ENCODE measurements at places on chromosomes 7 and 10.

- H3K4me1 ChIP-seq = peaks cover 20% of the 10 kb centered on the region
- DNase-seq = no peak
- H3K27me3 ChIP-seq = no peaks in the 10 kb centered on the region
- no peak overlapping the region for H3K27ac ChIP-seq
Measured at GRCh38 chr10:87819289-87819585, 1.2 kb upstream of the ATAD1 start.

- peak overlapping the region; percentile 52 for H3K4me3 ChIP-seq
- peaks cover 8% of the 10 kb centered on the region for H3K4me1 ChIP-seq
- H3K36me3 ChIP-seq = no peaks in the 10 kb centered on the region
- peak; percentile 71 for DNase-seq
Measured at GRCh38 chr7:135558337-135558767, 635 bp downstream of the NUP205 start.

GRCh38 chr7:139044813-139045794 lies 9.3 kb upstream of the ZC3HAV1L start:
- H3K4me3 ChIP-seq = no peak overlapping the region
- no peak overlapping the region for H3K27ac ChIP-seq
- no peaks in the 10 kb centered on the region for H3K4me1 ChIP-seq
- no peaks in the 10 kb centered on the region for H3K27me3 ChIP-seq

- no peaks in the 10 kb centered on the region for H3K27me3 ChIP-seq
- no peaks in the 10 kb centered on the region for H3K36me3 ChIP-seq
- H3K4me3 ChIP-seq = peak overlapping the region; percentile 50
- peaks cover 23% of the 10 kb centered on the region for H3K4me1 ChIP-seq
- DNase-seq = no peak
Measured at GRCh38 chr7:150451097-150451793, 815 bp downstream of the GIMAP8 start.

- H3K27me3 ChIP-seq = no peaks in the 10 kb centered on the region
- no peak overlapping the region for H3K4me3 ChIP-seq
- no peak for DNase-seq
- no peaks in the 10 kb centered on the region for H3K36me3 ChIP-seq
- H3K4me1 ChIP-seq = no peaks in the 10 kb centered on the region
- no peak overlapping the region for H3K27ac ChIP-seq
Measured at GRCh38 chr10:89887830-89888229, 186.4 kb downstream of the KIF20B start.

- H3K36me3 ChIP-seq = peaks cover 46% of the 10 kb centered on the region
- no peaks in the 10 kb centered on the region for H3K4me1 ChIP-seq
- no peak overlapping the region for H3K4me3 ChIP-seq
- DNase-seq = peak; percentile 71
- no peaks in the 10 kb centered on the region for H3K27me3 ChIP-seq
- H3K27ac ChIP-seq = peak overlapping the region; percentile 56
Measured at GRCh38 chr10:114470956-114471905, 66.9 kb upstream of the AFAP1L2 start.

GRCh38 chr7:27933671-27934565 lies 194.0 kb downstream of the TAX1BP1 start:
- no peaks in the 10 kb centered on the region for H3K36me3 ChIP-seq
- H3K27me3 ChIP-seq = no peaks in the 10 kb centered on the region
- DNase-seq = no peak
- no peaks in the 10 kb centered on the region for H3K4me1 ChIP-seq
- H3K27ac ChIP-seq = no peak overlapping the region

DNA sequence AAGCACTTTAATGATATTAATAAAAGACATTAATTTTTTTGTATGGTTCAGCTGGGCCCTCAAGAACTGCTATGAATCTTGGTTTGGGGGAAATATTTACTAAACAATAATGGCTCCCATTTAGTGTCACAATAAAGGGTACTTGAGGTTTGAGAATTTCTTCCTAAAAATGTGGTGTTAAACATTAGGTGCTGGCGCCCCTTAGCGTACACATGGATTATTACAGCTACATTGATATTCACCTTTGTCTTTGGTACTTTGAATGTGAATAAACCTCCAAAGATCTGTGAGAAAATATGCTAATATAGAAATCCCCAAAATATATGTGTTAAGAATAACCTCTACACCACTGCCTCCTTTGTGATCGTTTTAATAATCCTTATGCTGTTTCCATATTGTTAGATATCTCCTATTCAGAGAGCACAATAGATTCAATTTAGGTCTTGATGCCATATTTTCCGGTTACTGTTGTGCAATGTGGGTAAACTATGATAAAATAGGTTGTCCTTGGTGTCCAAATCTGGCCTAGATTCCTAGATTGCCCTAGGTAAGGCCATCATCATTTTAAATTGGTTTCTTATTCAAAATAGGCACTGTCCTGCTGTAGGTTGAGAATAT lies 161.8 kb upstream of the CACNA2D1 start:
- no peaks in the 10 kb centered on the region for H3K36me3 ChIP-seq
- no peak overlapping the region for H3K27ac ChIP-seq
- H3K27me3 ChIP-seq = no peaks in the 10 kb centered on the region
- no peaks in the 10 kb centered on the region for H3K4me1 ChIP-seq

GRCh38 chr7:144513334-144513733 lies 109.8 kb upstream of the NOBOX start:
- no peaks in the 10 kb centered on the region for H3K36me3 ChIP-seq
- no peak for DNase-seq
- no peak overlapping the region for H3K27ac ChIP-seq

DNA sequence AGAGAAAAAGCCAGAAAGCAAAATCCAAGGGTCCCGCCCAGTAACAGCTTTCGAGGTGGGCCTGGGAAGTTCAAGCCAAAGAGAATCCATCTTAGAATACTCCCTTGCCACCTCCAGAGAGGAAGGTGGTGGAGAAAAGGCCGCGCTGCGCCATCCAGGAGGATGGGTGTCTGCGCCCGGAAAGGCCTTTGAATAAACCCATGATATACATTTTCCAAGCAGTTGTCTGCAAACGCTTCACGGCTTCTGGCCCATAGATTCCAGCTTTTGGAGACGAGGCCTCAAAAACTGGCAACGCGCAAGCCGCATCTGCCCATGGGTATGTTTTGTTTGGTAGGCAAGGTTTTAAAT lies 17.8 kb downstream of the RGS10 start:
- no peaks in the 10 kb centered on the region for H3K4me1 ChIP-seq
- no peaks in the 10 kb centered on the region for H3K36me3 ChIP-seq
- no peak overlapping the region for H3K4me3 ChIP-seq
- no peaks in the 10 kb centered on the region for H3K27me3 ChIP-seq
- DNase-seq = no peak

Data from right atrium auricular region (tissue), 2 donors.